ENCODE measurements at places on chromosomes 11 and 22.

DNA sequence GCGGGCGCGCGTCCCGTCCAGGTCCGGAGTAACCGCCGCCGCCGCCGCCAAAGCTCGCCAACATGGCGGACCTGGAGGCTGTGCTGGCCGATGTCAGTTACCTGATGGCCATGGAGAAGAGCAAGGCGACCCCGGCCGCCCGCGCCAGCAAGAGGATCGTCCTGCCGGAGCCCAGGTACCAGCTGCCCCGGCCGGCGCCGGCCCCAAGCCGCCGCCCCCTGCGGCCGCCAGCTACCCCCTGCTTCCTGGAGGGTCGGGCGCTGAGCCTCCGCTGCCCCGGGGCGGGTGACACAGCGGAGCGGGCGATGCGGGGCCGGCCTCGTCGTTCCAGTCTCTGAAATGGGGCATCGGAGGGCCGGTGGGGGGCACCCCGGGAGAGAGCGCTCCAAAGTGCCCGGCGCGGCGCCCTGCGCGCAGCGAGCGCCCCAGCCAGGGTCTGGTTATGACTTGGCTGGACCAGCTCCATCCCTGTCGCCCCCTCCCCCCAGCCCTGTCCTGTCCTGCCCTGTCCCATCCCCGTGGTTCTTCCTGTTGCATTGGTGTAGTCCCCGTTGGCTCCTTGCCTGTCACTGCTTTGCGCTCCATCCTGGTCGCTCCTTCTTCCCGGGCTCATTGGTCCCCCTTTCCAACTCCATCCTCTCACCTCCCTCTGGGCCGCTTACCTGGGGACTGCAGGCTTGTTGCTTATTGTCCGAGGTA is 653 bp downstream of the GRK3 start:
- DNase-seq: peak; percentile 6

GRCh38 chr22:31533374-31533773 is 37.0 kb downstream of the SFI1 start:
- no peak for DNase-seq

GRCh38 chr22:19615001-19615461 is 90.8 kb upstream of the CLDN5 start:
- no peak for DNase-seq

DNA sequence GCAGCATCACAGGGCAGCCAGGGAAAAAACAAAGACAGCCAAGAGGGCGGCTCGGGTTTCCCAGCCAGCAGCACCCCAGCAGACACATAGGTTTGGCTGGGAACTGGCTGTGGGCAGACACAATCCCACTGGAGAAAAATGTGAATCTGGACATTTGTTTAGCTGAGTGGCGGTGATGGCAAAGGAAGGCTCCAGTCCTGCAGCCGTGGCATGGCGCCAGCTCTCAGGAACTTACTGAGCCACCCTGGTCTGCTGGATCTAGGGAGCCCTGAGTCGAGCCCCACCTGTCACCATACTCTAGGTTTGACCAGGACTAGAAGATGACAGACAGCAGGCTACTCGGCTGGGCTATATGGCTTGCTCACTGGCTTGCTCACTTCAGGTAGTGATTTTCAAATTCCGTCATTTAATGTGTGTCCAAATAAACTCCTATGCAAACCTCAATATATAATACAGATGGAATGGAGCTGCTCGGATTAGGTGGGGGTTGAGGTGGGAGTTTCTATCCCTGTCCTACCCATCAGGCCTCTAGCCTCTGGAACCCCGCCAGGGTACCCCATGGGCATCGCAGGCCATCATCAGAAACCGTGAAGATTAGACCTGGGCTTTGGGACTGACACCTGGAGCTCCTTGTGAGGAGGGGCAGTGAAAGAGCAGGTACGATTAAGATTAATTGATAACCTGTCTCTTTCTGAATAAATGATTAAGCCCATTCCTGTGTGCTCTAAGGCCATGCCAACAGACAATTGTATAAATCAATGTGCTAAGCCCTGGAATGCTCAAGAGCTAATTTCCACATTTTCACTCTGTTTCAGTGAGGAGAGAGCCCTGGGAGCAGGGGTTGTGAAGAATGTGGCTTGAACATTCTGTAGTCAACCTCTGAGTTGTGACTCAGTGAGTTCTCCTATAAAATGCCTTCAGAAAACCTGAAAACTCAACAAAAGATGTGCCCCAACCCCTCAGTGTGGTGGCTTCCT is 42.5 kb downstream of the GALNT18 start:
- no peak for DNase-seq

DNA sequence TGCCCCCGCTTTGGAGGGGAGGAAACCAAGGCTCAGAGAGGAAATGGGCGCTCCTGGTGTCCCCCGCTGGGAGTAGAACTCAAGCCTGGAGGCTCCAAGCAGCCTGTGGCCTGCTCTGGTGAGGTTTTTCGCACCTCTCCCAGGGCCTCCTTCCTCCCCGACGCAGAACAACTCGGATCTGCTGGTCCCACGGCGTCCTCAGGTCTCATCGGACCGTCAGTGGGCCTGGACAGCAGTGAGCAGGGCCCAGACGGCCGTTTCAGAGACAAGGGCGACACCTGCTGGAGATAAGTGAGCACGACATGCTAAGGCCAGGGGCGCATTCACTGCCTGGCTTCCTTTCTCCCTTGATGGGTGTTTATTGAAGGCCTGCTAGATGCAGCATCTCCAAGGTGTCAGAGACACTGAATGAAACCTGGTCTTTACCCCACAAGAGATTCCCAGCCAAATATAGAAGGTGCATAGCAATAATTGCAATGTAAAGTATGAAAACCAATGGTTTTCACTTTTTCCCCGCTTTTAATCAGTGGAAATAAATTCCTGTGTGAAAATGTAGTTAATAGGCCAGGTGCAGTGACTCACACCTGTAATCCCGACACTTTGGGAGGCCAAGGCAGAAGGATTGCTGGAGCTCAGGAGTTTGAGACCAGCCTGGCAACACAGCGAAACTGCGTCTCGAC is 26.9 kb upstream of the CD82 start:
- DNase-seq: peak; percentile 72

- no peak for DNase-seq
Observed at GRCh38 chr11:76654298-76654851, 16.2 kb downstream of the LRRC32 start.

DNA sequence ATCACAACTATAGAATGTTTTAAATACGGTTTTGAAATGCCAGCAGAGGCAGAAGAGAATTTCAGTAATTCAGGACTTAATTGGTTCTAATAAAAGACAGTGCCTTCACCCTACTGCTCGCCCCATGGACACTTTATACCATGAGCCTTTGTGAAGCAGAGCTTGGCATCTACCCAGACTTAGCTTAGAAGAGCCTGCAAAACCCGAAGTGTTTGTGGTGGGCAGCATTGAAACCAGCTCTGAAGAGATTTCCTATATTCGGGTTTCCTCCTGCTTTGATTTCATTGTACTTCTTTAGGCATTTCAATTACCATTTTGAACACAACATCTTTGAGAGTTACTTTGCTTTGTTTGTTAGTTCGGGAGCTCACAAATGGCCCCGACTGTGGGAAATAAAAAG is 185.1 kb upstream of the MTNR1B start:
- no peak for DNase-seq

DNA sequence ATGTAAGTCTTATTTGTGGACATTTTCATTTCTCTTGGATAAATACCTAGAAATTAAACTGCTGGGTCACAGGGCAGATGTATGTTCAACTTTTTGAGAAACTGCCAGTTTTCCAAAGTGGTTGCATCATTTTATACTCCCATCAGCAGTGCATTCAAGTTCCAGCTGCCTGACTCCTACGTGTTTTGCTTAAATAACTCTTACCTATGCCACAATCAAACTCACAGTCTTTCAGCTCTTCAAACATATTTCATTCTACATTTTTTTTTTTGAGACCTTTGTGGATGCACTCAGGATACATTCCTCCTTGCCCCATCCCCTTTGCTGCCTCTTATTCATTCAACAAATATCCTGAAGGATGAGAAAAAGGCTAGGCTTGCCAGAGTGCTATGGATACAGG is 9.2 kb downstream of the TCF20 start:
- no peak for DNase-seq

DNA sequence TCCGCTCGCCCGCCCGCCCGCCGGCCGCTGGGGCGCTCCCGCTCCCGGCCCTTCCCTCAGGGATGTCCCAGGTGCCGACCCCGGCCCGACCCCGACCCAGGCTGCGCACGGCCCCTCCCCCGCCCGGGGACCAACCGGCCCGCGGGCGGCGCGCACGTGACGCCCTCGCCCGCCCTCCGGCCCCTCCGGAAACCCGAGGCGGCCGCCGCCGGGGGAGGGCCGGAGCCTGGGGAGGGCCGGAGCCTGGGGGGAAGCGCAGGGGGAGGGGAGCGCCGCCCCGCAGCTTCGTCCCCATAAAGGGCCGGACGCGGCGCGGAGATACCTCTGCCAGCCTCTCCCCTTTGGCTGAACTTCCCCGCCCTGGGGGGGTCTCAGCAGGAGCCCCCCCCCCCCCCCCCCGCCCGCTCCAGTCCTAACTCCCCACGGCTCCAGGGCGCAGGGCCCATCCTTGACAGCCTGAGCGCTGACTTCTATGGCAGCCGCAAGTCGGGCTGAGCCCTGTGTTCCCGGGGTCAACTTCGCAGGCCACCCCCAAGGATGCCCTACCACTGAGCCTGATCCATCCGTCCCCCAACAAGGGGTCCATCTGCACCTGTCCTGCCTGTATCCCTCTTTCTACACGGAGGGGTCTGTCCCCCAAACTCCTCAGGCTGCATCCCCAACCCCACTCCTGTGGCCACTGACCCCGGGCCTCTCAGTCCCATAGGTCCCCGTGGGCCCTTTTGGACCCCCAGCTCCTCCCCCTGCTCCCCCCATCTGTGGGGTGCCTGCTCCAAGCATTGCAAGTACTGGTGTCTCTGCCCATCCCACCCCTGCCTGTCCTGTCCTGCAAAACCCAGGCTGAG is at the start of gene MAPK12:
TSS of gene MAPK12 (minus strand) at position 69 of the 845 bp plus-strand sequence. CDS start 174 bp downstream, outside the sequence.
- DNase-seq: peak; percentile 32

DNA sequence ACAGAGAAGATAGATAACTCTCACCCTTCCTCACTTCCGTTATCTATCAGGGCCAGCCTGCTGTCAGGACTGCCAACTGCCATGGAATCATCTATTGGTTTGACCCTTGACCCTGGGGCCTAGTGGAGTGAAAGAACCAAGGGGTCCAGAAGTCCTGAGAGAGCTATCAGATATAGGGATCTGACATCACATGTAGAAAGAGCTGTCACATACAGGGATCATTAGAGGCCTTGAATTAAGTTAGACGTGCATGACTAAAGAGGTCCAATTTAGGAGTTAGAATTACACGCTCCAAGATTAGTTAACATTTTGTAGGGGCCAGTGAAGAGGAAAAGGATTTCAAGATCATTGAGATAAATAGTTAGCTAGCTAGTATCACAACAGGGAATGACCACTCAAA is at the start of gene TMEM225:
TSS of gene TMEM225 (minus strand) at position 101 of the 400 bp plus-strand sequence. CDS start 245 bp downstream, outside the sequence.
- DNase-seq: no peak

DNA sequence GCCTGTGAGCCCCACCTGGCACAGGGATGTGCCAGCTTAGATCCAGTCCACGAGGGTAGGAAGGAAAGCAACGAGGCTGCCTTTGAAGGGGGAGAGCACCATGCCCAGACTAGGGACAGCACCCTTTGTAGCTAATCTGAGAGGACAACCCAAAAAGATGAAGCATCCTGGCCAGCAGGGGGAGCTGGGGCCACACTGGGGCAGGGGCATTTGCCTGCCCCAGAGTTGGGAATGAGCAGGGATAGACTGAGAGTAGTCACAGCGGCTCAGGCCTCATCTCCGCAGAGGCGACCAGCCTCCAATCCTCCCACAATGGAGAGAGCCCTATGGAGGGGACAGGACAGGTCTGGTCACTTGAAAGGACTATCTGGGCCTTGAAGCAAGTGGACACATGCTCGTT is 16.4 kb downstream of the LMO1 start:
- DNase-seq: no peak

- DNase-seq: no peak
Observed at GRCh38 chr11:14506532-14506931, 6.9 kb upstream of the COPB1 start.

DNA sequence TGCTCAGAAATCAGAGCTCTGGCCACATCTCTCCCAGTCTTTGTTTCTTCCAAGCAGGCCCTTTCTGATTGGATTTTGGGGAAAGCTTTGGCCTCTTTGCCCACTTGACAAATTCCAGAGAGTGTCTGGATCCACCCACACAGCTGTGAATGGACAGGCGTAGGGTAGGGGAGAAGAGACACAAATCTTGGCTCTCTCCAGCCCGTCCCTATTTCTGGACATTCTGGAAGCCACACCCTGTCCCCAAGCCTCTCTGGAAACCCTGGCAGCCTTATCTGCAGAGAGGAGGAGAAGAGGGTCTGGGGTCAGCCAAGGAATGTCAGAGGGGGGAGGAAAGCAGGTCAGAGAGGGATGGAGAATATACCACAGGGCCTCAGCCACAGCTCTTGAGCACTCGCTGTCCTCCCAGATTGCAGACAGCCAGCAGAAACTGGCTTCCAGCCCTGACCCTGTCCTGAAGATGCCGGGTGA is 59.5 kb upstream of the WNT11 start:
- DNase-seq: no peak

Measured in endothelial cell of umbilical vein (primary cell).